ENCODE measurements at places on chromosomes 6 and 20. TPM values are rescaled to one million over a fixed set of nuclear protein-coding genes. Genes with fewer than 3 reads are reported as not detected.

The PRDM13 gene
- not detected for polyA plus RNA-seq

The CST5 gene
- 0.47 TPM for polyA plus RNA-seq

The ZC2HC1B gene
- not detected for polyA plus RNA-seq

The ALDH5A1 gene
- 4.7 TPM for polyA plus RNA-seq

The RRAGD gene
- polyA plus RNA-seq: 9.2 TPM

The CARMIL1 gene
- 9.2 TPM for polyA plus RNA-seq

DNA sequence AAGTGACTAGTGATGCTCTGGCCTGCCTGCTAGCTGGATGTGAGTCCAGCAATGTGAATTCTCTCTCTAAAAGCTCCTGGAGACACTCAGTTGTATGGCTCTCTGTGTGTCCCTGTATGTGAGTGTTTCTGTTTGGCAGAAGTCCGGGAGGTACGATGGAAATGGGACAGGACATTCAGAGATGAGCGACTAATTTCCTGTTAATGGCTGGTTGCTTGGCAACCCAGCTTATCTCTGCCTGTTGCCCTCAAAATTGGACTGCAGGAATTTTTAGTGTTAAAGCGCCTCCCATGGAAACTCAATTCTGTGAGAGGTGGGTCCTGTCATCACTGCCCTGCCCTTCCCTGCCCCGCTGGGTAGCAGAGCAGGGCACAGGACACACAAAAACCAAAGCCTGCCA, 136.8 kb upstream of the LRFN2 start:
- H3K4me3 ChIP-seq: no peak overlapping the region
- H3K36me3 ChIP-seq: no peaks in the 10 kb centered on the region
- H3K27me3 ChIP-seq: no peaks in the 10 kb centered on the region
- no peak overlapping the region for H3K27ac ChIP-seq
- no peak for DNase-seq
- no peaks in the 10 kb centered on the region for H3K4me1 ChIP-seq

GRCh38 chr6:132520953-132521352, 8.0 kb upstream of the STX7 start:
- H3K36me3 ChIP-seq: no peaks in the 10 kb centered on the region
- H3K4me3 ChIP-seq: no peak overlapping the region
- no peaks in the 10 kb centered on the region for H3K27me3 ChIP-seq
- DNase-seq: no peak
- no peaks in the 10 kb centered on the region for H3K4me1 ChIP-seq

DNA sequence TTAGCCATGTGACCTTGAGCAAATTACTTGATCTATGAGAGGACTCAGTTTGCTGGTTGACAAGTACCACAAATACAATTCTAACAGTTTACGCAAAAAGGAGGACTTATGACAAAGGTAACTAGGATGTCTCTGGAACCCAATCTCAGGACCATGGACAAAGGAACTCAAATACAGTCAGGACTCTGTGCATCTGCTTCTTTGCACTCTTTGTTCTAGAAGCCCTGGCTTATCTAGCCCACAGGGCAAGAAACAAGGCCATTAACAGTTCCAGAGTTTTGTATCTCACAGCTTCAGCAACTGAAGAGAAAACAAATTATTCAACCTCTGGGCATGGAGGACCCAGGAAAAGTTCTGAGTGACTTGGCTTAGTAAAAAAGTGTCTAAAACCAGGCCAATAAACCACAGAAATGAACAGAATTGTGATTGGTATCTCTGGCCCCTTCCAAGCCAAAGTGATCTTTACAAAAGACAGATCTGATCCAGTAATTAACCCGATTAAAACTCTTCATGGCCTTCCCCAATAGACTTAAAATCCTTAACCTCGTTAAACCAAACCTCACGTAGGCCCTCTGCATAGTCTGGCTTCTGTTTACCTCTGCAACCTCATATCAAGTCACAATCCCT, 5.9 kb downstream of the WASF1 start:
- H3K27me3 ChIP-seq: no peaks in the 10 kb centered on the region
- H3K4me3 ChIP-seq: no peak overlapping the region
- peaks cover 7% of the 10 kb centered on the region for H3K4me1 ChIP-seq
- H3K27ac ChIP-seq: no peak overlapping the region
- DNase-seq: no peak
- no peaks in the 10 kb centered on the region for H3K36me3 ChIP-seq

GRCh38 chr6:94956910-94957309, 620.4 kb upstream of the MANEA start:
- H3K4me3 ChIP-seq: no peak overlapping the region
- H3K36me3 ChIP-seq: no peaks in the 10 kb centered on the region
- no peaks in the 10 kb centered on the region for H3K4me1 ChIP-seq
- no peaks in the 10 kb centered on the region for H3K27me3 ChIP-seq
- DNase-seq: no peak

DNA sequence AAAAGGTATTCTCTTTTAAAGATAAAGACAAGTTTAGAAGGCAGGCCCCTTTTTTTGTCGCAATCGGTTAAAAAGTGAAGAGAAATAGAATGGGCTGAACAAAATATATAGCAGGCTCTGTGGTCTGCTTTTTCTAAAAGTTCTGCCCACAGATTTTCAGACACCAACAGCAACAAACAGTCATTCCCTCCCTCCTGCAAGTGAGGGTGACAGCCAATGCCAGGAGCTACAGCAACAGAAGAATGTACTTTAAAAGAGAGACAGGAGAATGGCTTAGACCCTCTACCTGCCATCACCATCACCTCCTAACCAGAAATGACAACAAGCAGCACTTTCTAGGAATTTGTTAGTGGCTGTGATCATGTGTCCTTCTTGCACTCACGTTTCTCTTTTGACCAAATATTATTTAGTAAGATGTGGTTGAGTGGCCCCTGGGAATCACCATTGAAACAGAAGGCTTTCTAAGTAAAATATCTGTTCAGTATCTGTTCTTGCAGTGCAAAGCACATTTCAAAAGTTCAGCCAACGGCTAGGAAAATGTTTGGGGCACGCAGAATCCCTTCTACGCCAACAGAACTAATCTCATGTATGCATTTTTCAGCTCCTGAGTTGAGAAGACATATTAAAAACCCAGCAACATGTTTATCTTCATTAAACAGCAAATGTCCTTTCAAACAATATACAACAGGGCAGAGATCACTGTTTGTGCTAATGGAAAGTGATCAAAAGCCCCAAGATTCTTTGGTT, 248.5 kb downstream of the ATXN1 start:
- no peaks in the 10 kb centered on the region for H3K36me3 ChIP-seq
- no peaks in the 10 kb centered on the region for H3K27me3 ChIP-seq
- no peak for DNase-seq
- no peak overlapping the region for H3K4me3 ChIP-seq
- no peak overlapping the region for H3K27ac ChIP-seq

GRCh38 chr6:16473908-16474771, 235.8 kb downstream of the GMPR start:
- H3K36me3 ChIP-seq: no peaks in the 10 kb centered on the region
- DNase-seq: no peak
- no peak overlapping the region for H3K27ac ChIP-seq
- H3K27me3 ChIP-seq: no peaks in the 10 kb centered on the region
- no peaks in the 10 kb centered on the region for H3K4me1 ChIP-seq
- no peak overlapping the region for H3K4me3 ChIP-seq

DNA sequence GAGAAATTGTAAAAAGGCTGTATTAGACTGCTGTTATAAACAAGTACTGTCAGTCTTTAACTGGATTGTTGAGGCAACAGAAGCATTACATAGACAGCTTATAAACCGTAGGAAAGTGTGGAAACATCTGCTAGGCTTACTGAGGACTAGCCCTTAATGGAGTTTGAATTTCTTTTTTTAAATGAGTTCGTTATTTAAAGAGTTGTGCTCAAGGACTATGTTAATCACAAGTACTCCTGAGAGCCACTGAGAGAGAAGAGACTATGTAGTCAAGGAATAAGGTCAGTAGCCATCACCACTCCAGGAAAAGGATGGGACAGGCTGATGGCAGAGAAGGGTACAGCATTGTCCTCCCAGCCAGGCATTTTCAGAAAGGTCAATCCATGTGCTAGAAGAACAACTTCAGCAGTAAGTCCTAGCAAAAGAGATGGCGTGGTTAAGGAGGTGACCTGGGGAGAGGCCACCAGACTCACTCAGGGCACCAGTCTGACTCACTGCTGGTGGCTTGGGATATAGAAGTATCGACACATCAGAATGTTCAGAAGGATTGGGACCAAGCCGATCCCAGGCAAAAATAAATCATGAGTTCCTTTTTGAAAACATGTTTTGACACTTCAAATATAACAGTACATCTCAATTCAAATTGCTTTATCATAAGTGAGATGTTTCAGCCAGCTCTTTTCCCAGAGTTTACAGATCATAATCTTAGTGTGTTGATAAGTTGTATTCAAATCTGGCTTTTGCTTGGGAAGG, 6.4 kb downstream of the RPS12 start:
- H3K4me3 ChIP-seq: no peak overlapping the region
- DNase-seq: no peak
- H3K36me3 ChIP-seq: peaks cover 40% of the 10 kb centered on the region
- peaks cover 6% of the 10 kb centered on the region for H3K4me1 ChIP-seq
- no peaks in the 10 kb centered on the region for H3K27me3 ChIP-seq
- no peak overlapping the region for H3K27ac ChIP-seq

DNA sequence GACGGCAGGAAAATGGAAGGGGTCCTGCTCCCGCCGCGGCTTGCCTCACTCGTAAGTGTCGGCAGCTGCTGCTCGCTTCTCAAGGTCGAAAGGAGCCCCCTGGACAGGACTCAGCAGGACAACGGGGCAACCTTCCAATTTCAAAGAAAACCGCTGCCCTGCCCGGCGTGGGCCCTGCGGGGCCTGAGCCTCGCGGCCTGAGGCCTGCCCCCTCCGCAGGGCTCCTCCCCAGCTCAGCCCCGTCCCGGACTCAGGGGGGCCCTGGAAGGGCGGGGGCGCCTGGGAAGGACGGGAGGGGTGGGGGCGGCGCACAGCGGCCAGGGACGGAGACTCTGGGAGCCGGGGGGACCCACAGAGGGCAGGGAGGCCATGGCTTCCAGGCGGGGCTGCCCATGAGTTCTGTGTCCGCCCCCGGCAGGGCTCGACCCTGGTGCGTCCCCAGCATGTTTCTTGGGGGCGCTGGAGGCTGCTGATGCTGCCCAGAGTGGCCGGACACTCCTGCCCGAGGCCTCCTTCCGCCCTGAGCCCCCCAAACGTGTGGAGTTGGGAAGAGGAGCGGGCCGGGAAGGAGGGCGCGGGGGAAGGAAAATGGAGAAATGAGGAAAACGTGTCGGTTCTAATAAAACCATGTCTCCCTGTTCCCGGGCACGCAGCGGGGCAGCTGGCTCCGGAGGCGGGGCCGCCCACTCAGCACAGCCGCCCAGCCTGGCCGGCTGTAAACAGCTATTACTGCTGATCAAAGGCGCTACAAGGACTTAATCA, 114.6 kb downstream of the DLL1 start:
- H3K27me3 ChIP-seq: no peaks in the 10 kb centered on the region
- H3K36me3 ChIP-seq: no peaks in the 10 kb centered on the region
- no peak for DNase-seq
- no peak overlapping the region for H3K4me3 ChIP-seq

GRCh38 chr20:50695135-50695872, 4.0 kb upstream of the RIPOR3 start:
- no peak overlapping the region for H3K4me3 ChIP-seq
- no peak for DNase-seq
- no peak overlapping the region for H3K27ac ChIP-seq
- peaks cover 5% of the 10 kb centered on the region for H3K27me3 ChIP-seq
- H3K36me3 ChIP-seq: no peaks in the 10 kb centered on the region

DNA sequence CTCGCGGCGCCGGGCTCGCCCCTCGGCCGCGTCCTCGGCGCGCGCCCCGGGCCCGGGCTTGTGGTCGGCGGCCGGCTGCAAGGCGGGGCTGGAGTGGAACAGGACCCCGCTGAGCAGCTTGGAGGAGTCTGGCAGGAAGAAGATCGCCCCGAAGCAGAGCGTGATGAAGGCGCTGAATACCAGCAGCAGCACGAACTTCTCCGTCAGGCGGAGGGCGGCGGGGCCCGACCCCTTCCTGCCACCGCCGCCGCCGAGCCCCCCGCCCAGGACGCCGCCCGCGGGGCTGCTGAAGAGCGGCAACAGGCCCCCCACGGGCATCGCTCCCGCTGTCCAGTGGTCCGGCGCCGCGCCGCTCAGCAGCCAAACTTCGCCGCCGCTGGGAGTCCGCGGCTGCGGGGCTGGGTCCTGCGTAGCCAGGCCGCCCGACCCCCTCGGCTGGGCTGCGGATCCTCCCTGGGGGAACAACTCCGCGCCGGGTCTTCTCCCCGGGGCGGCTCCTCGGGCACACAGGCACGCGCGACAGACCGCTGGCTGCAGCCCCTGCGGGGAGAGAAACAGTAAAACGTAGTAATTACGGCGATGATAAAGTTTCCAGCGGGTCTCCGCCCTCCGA, 707 bp downstream of the MAN1A1 start:
- no peaks in the 10 kb centered on the region for H3K27me3 ChIP-seq
- peak overlapping the region; percentile 93 for H3K27ac ChIP-seq
- H3K4me3 ChIP-seq: peak overlapping the region; percentile 70
- peaks cover 16% of the 10 kb centered on the region for H3K4me1 ChIP-seq

- H3K36me3 ChIP-seq: no peaks in the 10 kb centered on the region
- no peak overlapping the region for H3K4me3 ChIP-seq
- peaks cover 5% of the 10 kb centered on the region for H3K27me3 ChIP-seq
- H3K4me1 ChIP-seq: no peaks in the 10 kb centered on the region
- DNase-seq: no peak
Observed at GRCh38 chr20:57630061-57630460, 9.8 kb upstream of the ZBP1 start.

- no peak overlapping the region for H3K27ac ChIP-seq
- H3K4me3 ChIP-seq: no peak overlapping the region
- DNase-seq: no peak
- no peaks in the 10 kb centered on the region for H3K27me3 ChIP-seq
- H3K4me1 ChIP-seq: no peaks in the 10 kb centered on the region
Observed at GRCh38 chr20:20206788-20207187, 154.5 kb downstream of the CFAP61 start.

Data from adrenal gland (tissue), 19 donors.